ENCODE measurements at places on chromosomes 6 and 20.

DNA sequence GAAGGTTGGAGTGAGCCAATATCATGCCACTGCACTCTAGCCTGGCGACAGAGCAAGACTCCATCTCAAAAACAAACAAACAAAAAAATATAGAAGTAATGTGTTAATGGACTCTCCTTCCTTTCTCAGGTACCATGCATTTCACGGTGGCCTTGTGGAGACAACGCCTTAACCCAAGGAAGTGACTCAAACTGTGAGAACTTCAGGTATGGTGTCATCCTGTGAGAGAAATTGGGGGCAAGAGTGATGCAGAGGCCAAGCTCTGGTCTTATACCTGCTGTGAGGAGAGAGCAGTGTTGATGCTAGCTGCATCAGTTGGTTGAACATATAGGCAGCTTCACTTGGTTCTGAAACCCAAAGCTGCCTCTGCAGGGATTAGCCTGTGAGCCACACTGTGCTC is 6.2 kb downstream of the ITCH start:
- DNase-seq = no peak

DNA sequence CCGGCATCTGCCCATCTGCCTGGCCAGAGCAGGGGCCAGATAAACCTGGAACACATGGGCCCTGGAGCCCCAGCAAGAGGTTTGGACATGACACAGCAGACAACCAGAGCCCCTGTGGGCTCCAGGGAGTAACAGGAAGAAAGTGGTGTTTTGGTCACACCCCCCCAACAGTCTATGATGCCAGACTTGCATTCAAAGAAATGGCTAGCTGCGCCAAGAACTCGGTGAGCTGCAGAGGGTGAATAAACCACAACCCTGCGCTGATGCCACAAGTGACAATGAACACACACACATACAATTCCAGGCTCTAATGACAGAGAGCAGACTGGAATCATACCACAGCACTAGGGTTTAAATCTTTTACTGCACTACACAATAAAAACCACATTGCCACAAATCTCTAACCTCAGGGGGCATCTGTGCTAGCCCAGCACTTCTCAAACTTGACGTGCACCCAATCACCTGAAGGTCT is 34.0 kb downstream of the TRERF1 start:
- no peak for DNase-seq

GRCh38 chr20:61263938-61264337 is 11.9 kb downstream of the CDH4 start:
- DNase-seq = no peak

DNA sequence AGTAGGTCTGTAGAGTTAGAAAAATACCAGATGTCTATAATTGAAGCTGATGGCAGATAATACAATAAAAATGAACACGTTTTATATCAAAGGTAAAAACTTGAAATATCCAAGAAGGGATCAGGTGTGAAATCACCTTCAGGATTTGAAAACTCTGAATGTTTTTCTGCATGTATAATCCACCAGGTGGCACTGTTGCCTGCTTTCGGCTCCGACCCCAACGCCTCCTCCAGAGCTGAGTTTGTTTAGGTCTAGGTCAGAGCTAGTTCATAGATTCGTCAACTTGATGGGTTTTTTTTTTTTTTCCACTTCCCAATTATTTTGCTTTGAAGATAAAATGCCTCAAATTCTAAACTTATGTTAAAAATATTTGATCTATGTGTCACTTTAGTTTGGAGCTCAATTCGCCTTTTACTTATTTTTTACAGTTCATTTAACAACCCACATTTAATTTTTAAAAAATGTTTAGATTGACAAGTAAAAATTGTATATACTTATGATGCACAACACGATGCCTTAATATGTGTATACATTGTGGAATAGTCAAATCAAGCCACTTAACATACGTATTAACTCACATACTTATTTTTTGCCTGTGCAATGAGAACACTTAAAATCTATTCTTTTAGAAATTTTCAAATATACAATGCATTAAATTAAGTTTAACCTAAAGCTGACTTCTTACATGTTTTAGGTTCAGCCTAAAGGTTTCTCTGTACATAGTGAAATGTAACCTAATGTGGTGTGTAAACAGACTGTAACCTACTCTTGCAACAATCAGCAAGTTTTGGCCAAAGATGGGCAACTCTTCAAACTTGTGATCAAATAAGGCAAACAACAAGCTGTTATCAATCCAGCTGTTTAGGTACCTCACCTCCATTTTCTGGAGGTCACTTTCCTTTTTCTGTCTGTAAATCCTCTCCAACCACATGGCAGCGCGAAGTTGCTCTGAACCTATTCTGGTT is 39.4 kb upstream of the ENPP4 start:
- no peak for DNase-seq

DNA sequence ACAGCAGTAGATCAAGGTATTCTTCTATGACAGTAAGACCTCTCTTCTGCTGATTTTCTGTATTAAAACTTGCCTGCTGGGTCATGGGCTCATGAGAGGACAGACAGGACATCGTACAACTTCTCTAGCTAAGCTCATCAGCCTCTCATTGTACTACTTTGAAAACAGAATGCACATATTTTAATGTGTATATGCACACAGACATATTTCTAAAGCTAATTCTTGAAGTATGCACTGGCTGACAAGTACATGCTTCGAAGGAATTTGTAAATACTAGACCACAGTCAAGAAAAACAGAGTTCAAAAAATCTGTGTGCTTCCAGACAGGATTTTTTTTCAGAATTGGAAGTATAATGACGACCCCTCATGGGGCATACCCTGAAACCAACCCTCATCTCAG is 81.7 kb upstream of the CD83 start:
- DNase-seq = no peak

GRCh38 chr20:34011275-34011674 is 17.6 kb downstream of the RALY start:
- DNase-seq = no peak

DNA sequence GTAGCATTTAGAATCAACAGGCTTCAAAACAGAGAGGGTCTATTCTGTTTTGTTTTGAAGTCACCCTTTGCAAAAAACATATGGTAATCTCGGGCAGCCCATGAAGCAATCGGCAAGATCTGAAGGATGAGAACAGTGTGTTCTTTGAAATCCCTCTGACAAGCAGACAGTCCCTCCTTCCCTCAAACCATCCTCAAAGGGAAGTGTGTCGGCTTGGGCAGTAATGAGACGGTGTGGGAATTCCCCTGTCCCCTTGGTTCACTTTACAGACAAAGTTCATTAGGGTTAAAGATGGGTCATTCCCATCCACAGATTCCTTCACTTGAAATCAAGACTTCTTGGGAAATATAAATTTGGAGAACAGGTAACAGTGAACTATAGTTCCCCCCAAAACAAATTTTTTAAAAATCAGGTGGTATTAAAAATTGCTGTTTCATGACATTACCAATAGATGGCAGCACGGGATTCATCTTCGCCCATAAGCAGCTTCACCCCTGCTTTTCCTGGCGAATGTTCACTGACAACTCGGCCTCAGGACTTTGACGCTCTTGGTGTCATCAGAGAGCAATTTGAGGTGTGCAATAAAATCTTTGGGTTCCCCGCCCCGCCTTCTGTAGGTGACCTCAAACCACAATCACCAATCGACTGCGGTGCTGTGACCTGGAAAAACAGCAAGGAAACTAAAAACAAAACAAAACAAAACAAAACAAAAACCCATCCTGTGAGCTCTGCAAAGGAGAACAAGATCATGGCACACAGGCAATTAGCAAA is 159.3 kb upstream of the TNFAIP3 start:
- no peak for DNase-seq

GRCh38 chr6:142947714-142948480 is 2.9 kb upstream of the HIVEP2 start:
- DNase-seq = no peak

GRCh38 chr6:92507552-92507951 is 911.8 kb downstream of the EPHA7 start:
- DNase-seq = no peak

DNA sequence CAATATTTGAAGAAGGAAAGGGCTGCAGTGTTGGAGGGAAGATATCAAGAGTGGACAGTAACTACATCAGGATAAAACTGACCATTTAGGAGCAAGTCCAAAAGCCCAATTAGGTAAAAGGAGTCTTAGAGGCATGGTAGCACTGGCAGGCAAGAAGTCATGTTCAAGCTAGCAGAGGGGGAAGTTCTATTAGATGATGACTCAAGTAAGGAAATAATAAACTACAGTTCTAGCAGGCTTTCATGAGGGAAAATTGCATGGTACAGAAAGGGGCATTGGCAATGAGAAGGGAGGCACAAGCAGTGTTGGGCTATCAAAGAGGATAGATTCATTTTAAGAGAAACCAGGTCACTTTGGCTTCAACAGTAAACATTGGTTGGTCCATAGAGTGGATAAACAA is 156.1 kb upstream of the PTPRK start:
- DNase-seq = no peak

GRCh38 chr20:43529457-43530153 is 22.1 kb downstream of the L3MBTL1 start:
- DNase-seq = no peak

- DNase-seq = peak; percentile 26
Measured at GRCh38 chr6:53651205-53651763, 14.3 kb downstream of the KLHL31 start.

GRCh38 chr6:144715344-144715743 is 430.2 kb downstream of the UTRN start:
- DNase-seq = no peak

GRCh38 chr6:134003542-134003951 is 48.9 kb downstream of the SLC2A12 start:
- no peak for DNase-seq

GRCh38 chr6:157760589-157761330 is 62.3 kb upstream of the SNX9 start:
- no peak for DNase-seq

GRCh38 chr20:62704341-62704948 is 4.2 kb upstream of the NTSR1 start:
- no peak for DNase-seq

- DNase-seq = no peak
Measured at GRCh38 chr6:36491378-36491965, 48.7 kb downstream of the KCTD20 start.

DNA sequence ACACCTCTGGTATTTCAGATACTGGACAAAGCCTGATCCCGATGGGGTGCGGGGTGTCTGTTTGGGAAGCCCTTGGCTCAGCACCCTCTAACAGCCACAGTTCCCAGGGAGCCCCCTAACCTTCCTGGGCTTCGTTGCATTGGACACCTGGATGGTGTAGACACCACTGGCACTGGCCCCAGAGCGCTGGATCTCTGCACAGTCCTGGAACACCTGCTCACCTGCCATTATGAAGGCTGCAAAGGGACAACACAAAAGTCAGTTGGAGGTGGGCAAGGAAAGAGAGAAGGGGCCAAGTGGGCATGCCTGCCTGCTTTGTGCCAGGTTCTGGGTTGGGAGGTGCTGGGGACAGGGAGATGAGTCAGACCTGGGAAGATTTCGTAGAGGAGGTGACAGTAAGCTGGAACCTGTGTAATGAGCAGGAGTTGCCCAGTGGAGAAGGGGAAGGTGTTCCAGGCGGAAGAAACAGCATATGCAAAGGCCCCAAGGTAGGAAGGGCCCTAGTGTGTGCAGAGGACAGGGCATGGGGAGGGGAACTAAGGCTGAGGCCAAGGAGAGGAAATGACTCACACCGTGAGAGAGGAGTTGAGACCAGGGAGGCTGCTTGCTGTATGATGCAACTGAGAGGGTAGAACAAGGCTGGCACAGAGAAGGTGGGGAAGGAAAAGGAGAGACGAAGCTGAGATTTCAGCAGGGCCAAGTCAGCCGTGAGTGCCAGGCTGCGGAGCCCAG is 34.9 kb downstream of the ANGPT4 start:
- no peak for DNase-seq

- DNase-seq = no peak
Measured at GRCh38 chr20:35344354-35344837, 52.2 kb upstream of the FAM83C start.

GRCh38 chr6:150395388-150396009 is 26.7 kb downstream of the IYD start:
- no peak for DNase-seq

GRCh38 chr6:14280766-14281293 is 163.3 kb downstream of the CD83 start:
- no peak for DNase-seq

- DNase-seq = no peak
Measured at GRCh38 chr6:91744566-91744965, 1157.7 kb upstream of the MAP3K7 start.

- no peak for DNase-seq
Measured at GRCh38 chr6:7765575-7766325, 39.9 kb downstream of the BMP6 start.

GRCh38 chr6:14040042-14040441 is 77.5 kb upstream of the CD83 start:
- no peak for DNase-seq

DNA sequence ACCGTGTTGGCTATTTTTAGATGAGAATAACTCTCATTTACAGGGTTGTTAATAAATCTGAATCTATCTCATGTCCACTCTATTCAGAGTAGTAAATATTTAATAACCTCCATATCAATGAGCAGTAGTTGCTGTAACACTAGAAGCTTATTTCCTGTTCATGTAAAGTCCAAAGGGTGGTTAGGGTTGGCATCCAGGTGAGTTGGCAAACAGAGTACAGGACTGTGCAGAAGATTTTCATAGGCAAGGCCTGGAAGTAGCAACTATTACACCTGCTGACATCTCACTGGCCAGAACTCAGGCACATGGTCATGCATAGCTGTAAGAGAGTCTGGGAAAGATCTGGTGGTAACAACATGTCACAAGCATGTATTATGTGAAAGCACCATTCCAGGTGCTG is 147.5 kb downstream of the PHF3 start:
- no peak for DNase-seq

All from stimulated activated CD8-positive, alpha-beta memory T cell treated with anti-CD3 and anti-CD28 coated beads, Interleukin-15, amount 100 ng/mL, for 24 hours (primary cell).